ENCODE measurements at places on chromosomes 3 and 15.

DNA sequence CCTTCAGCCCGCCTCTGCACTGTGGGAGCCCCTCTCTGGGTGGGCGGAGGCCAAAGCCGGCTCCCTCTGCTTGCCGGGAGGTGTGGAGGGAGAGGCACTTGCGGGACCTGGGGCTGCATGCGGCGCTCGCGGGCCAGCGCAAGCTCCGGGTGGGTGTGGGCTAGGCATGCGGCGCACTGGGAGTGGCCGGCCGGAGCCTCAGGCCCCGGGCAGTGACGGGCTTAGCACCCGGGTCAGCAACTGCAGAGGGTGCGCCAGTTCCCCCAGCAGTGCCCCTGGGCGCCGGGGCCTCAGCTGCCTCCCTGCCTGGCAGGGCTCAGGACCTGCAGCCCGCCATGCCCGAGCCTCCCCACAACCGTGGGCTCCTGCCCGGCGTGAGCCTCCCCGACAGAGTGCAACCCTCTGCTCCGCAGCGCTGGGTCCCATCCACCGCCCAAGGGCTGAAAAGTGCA lies 98.9 kb upstream of the POU1F1 start:
- no peak for ATAC-seq

GRCh38 chr3:190566043-190566933 lies 52.4 kb downstream of the IL1RAP start:
- peak; percentile 89 for ATAC-seq

DNA sequence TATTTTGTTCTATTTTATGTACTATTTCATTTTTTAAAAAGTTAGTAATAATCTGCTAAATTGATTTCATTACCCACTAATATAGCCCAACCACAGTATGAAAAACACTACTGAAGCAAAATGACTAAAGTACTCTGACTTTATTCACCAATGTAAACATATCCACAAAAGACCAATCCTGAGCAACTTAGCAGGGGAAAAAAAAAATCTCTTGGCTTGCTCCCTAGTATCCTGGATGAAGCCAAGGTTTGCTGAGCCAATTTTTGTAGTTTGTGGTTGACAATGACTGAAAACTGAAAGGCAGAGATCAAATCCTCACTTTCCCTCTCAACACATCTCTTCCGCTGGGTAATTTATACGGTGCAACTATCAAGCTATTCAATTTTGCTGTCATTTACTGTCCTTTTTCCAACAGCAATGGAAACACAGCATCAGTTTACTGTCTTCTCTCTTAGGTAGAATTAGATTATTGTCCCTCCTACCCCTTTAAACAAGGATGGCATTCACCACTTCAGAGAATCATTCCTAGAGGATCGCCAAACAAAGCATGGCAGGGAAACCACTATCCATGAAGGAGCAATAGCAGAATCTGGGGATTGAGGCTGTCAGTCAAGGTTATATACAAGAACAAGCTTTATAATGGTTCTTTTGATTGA lies 149.7 kb downstream of the THRB start:
- ATAC-seq = no peak

GRCh38 chr3:53103397-53104296 lies 26.6 kb downstream of the RFT1 start:
- no peak for ATAC-seq

GRCh38 chr3:113268311-113268710 lies 57.0 kb downstream of the BOC start:
- no peak for ATAC-seq

GRCh38 chr15:34456658-34457057 lies 19.1 kb upstream of the GOLGA8A start:
- no peak for ATAC-seq

DNA sequence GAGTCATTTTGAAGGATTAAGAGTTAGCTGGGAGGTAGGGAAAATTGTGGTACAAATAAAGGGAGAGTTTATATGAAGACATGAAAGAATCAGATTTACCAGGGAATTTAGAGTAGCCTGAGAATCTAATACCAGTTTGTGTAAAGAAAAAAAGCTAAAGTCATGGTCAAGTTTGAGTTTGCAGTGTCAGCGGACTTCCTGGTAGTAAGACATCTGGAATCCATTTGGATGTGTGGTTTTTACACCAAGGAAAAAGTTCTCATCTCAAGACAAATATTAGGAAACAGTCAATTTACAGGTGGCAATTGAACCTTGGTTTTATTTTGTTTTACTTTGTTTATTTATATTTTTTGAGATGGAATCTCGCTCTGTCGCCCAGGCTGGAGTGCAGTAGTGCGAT lies 1.5 kb upstream of the P2RY12 start:
- ATAC-seq = no peak

GRCh38 chr3:41673650-41674049 lies 288.3 kb downstream of the ULK4 start:
- no peak for ATAC-seq

- ATAC-seq = no peak
Measured at GRCh38 chr3:172040981-172041963, 1.9 kb downstream of the FNDC3B start.

DNA sequence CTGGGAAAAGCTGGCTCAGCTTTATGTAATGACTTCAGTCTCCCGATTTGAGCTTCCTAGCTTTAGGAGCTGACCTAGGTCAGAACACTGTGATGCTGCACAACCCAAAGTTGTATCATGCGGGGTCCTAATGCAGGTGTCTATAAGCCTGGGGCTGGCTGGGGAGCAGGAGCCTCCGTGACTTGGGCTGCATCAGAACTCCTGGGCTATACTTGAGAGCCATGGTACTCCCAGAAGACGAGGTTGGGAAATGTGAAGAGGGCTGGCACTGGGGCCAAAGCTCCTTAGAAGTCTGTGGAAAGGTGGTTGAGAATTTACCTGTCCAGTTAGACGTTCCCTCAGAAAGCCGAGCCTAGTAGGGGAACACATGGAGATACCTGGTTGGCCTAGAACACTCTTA lies 57.0 kb downstream of the BSN start:
- no peak for ATAC-seq

- no peak for ATAC-seq
Measured at GRCh38 chr3:47536221-47536891, 22.8 kb upstream of the ELP6 start.

DNA sequence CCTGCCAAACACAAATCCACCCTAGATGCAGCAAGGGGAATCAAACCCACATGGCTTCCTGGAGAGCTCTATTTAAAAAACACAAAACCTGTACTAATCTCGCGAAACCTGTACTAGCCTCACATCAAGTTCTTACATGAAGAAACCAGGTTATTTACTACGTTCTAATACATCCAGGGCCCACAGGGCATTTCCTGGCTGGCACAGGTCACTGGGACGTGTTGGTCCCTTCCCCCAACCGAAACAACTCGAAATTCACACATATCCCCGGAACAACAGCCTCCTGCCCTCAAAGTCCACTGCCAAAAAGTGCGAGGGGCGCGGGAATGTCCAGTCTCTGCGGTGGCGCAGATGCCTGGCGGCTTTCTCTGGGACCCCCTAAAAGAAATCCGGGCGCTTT lies 955 bp downstream of the CDCP1 start:
- ATAC-seq = no peak

- no peak for ATAC-seq
Measured at GRCh38 chr3:45704301-45704943, 15.2 kb downstream of the SACM1L start.

- no peak for ATAC-seq
Measured at GRCh38 chr3:157463816-157464215, 27.2 kb downstream of the PTX3 start.

GRCh38 chr15:63938486-63939061 lies 104.8 kb upstream of the HERC1 start:
- ATAC-seq = no peak

DNA sequence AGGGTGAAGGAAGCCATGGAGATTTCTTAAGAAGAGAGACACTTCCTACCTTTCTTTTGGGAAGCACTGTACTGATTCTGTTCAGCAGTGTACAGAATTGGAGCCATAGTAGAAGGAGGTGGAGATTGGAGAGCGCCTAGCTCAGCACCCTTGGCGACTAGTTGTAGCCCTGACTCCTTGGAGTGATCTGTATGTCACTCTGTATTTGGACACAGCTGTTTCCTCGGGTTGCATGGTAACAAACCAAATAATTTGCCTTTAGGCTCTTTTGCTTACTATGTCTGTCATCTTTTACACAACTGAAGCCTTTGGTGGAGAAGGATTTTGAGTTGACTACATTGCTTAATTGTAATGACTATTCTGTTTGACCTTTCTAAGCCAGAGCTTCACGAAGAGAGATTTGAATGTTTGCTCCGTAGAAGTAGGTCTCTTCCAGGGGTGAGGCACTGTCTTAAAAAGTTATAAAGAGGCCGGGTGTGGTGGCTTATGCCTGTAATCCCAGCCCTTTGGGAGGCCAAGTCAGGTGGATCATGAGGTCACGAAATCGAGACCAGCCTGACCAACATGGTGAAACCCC lies 77.1 kb downstream of the AKAP13 start:
- ATAC-seq = peak; percentile 55

DNA sequence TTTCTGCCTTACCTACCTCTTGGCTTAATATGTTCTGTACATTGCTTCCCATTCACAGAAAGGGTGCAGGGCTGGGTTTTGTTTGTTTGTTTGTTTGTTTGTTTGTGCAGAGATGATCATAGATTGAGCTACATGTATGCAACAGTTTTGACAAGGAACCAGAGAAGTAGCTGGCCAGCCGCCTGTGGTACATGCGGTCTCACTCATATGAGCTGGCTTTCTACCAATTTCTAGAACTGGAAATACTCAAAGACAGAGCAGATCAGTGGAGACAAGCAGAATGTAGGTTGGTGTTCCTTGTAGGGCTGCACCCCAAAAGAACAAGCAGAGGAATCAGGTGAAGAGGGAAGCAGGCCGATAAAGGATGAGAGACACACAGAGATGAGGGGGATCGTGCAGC lies 502.7 kb downstream of the SOX2 start:
- no peak for ATAC-seq

DNA sequence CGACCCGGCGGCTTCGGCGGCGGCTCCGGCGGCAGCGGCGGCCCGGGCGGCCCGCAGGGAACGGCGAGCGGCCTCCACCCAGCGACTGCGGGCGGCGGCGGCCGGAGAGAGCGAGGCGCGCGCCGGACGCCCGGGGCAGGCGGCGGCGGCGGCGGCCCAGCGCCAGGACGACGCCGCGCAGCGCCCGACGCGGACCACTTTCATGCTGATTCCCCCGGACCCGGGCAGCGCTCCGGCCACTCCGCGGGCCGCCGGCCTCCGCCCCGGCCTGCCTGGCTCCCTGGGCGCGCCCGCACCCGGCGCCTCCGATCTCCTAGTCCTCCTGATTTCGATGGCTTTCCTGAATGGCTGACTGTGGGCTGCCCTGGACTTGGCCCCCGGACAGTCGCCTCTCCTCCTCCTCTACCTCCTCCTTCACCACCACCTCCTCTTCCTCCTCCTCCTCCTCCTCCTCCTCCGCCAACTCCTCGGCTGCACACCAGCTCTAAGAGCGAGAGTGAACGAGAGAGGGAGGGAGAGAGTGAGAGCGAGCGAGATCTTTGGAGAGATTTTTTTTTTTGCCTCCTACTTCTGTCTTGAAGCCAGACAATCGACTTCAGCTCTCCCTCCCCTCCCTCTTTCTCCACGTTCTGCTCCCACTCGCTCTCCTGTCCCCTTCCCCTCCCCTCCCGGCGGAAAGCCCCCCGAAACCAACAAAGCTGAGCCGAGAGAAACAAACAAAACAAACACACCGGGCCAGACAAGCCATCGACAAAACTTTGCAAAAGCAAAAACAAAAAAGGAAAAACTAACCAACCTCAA lies 844 bp downstream of the NR2F2 start:
- no peak for ATAC-seq

DNA sequence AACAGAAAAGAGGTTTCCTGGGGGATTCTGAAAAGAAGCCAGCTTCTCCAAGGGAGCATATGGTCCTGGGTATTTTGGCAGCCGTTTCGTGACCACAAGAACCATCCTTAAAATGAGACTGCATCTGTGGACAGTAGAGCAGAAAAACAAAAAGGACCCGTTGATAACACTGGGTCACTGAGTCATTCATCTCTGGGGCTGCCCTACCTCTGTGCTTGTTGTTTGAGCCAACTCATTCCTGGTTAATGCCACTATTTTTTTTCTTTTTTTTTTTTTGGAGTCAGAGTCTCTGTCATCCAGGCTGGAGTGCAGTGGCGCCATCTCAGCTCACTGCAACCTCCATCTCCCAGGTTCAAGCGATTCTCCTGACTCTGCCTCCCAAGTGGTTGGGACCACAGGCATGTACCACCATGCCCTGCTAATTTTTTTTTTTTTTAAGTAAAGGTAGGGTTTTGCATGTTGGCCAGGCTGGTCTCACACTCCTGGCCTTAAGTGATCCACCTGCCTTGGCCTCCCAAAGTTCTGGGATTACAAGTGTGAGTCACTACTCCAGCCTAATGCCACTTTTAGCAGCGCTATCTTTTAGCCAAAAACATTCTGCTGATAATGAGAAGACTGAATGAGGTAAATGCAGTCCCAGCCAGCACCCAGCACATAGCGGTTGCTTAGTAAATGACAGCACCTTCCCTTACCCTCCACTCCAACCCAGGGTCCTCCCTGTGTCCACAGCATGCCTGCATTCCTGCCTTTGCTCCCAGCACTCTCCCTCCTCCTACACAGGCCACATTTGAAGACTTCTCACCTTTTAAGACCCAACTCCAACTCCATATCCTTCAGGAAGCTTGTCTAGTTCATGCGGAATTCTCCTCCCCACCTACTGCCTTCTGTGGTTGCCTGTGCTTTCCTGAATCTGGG lies 9.1 kb upstream of the ISL2 start:
- no peak for ATAC-seq

DNA sequence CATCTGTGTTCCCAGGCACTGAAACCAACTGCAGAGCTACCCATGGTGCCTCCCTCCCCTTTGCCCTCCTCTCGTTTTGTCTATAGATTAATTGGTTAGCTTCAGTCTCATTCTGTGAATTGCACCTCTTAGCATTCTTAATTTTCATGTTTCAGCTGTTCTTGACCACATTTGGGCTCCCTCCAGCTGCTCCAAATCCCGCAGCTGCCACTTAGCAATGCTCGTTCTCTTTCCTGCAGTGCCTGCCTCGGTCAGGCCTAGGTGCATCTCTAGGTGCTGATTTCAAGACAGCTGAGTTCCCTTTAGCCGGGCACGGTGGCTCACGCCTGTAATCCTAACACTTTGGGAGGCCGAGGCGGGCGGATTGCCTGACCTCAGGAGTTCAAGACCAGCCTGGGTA lies 47.0 kb upstream of the SMAD3 start:
- ATAC-seq = no peak

DNA sequence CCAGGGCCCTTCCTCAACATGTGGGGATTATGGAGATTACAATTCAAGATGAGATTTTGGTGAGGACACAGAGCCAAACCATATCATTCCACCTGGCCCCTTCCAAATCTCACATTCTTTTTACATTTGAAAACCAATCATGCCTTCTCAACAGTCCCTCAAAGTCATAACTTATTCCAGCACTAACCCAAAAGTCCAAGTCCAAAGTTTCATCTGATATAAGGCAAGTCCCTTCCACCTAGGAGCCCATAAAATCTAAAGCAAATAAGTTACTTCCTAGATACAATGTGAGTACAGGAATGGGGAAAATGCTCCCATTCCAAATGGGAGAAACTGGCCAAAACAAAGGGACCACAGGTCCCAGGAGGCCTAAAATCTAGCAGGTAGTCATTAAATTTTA lies 309.5 kb upstream of the SLITRK3 start:
- ATAC-seq = no peak

Data from gastroesophageal sphincter (tissue), 4 donors.